ENCODE measurements at places on chromosomes 3 and 15.

GRCh38 chr15:74399511-74400312 is 32.3 kb upstream of the CYP11A1 start:
- DNase-seq, result peak; percentile 39

DNA sequence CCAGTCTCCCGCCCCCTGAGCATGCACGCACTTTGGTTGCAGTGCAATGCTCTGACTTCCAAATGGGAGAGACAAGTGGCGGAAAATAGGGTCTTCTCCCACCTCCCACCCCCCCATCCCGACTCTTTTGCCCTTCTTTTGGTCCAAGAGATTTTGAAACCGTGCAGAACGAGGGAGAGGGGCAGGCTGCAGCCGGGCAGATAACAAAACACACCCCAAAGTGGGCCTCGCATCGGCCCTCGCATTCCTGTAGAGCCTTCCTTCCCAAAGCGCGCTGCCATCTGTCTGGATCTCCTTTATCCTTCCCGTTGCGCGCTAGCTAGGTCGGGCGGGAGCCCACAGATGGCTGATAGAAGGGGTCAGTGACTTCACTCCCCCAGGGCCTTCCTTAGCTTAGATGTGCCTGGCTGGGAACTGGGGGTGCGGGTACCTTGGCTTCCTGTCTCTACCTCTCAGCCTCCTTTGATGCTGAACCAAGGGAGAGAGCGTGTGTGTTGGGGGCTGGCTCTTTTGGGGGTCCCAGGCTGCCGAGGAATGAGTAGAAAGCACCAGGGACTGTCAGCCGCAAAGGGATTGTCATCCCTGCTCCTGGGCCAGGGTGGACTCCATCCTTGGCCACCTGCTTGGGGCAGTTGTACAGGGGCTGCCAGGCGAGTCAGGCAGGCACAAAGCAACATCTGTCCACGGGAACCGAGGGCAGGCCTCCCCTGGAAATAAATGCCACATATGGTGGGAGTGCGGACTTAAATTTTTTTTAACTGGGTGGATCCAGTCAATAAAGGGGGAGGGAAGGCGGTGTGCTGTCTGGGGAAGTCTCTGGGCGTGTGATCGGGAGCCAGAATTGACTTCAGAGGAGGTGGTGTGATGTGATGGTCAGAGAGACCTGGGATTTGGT is 1.8 kb downstream of the SMAD3 start:
- DNase-seq, result no peak

DNA sequence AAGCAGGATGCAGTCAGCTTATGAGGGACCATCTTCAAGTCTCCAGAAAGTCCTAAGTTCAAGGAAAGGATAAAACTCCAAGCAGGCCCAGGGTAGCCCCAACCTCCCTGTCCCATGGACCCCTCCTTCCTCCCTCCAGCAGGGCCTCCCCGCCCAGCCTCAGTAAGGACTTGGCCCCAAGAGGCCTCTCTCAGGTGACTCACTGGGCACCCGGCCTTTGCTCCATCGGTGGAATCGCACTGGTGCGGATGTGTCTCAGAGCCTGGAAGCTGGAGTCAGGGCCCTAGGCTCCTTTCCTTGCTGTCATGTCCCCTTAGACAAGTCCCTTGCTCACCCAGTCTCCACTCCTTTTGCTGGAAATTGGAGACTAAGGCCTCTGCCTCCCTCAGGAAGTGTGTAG is 114.4 kb upstream of the RNF7 start:
- DNase-seq, result no peak

DNA sequence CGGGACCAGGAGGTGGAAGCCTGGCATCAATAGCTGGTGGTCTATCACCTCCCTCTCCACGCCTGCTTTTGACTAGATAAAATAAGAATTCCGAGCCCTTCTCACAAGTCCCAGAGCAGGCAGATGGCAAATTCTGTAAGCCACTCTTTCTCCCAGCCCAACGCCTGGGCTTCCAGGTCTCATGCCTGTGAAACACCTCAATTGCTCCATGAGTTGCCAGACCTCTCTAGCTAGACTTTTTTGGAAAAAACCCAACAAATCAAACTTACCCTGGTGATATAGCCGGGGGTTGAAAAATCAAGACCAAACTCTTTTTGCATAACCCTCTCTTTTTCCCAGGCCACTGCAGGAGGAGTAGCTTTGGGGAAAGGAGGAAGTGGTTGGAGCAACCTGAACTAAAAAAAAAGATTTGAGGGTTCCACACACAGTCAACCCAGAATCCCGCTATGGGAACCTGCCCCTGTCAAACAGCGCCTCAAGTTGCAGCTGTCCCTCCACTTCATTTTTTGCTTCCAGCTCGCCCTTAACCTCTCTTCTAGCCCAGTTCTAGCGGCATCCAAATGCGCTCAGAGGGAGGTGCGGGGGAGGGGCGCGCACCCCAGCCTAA is 7.0 kb downstream of the BHLHE40 start:
- no peak for DNase-seq

Measured in CD4-positive, alpha-beta T cell treated with Interleukin-21 for 1 hour (primary cell).